ENCODE measurements at places on chromosomes 4 and X.
A peak's percentile ranks its signal among the peaks of the same experiment; 100 is the strongest.

DNA sequence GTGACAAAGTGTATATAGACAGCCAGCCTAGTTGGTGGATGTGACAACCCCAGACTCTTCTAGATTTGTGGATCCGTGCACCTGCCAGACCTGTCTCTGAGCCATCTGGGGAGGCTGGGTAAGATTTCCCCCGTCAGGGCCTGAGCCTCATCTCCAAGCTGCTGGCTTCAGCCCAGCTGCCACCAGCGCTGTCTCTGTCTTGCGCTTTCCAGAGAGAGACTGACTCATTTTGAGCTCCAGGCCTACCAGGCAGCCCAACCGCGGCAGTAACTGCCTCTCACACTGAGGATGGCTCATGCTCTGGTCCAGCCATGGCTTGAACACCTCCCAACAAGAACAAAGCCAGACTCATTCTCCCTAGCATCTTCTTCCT lies 26.4 kb downstream of the NOP14 start:
- DNase-seq = peak; percentile 72

GRCh38 chr4:168919706-168920324 lies 90.2 kb downstream of the CBR4 start:
- no peak for DNase-seq

GRCh38 chrX:2311501-2311900 lies 189.3 kb downstream of the DHRSX start:
- no peak for DNase-seq

- no peak for DNase-seq
Observed at GRCh38 chr4:68954126-68954525, 2.5 kb upstream of the UGT2A3 start.

DNA sequence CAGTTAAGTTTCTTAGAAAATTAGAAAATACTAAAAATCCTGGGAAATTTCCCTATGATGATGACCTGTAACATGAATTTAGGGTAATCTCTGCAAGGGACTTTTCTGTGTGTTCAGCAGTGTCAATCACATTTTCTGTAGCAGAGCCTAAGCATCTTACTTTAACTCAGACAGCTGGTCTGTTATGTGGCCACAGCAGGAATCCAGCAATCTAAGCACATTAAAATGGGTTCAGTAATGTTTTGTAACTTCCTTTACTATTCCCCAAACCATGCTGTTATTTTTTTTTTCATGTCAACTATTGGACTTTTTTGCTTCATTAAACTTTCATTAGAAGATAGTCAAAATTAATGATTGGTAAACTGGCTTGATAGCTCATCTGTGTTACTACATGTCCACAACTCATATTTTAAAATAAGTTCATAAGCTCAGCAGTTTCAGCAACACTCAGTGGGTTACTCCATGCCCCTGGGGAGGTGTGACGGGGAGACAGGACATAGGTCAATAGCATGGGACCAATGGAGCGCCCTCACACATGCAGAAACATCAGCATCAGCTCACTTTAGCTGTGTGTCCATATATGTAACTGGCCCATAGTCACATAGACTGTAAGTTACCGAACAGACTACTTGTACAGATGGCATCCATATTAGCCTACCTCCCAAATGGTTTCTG lies 168.0 kb upstream of the PACRGL start:
- no peak for DNase-seq

Measured in CD4-positive, alpha-beta T cell treated with Interleukin-4 for 4 hours (primary cell).